Muscle of leg (tissue), 16 donors: ENCODE measurements at places on chromosomes 11 and 22. TPM values are rescaled to one million over a fixed set of nuclear protein-coding genes. Genes with fewer than 3 reads are reported as not detected.

The FOLR2 gene
- 23.7 TPM for polyA plus RNA-seq

The CTSW gene
- 1.3 TPM for polyA plus RNA-seq

- DNase-seq, result no peak
Measured at GRCh38 chr22:50633086-50633485, 5.1 kb upstream of the ARSA start.

DNA sequence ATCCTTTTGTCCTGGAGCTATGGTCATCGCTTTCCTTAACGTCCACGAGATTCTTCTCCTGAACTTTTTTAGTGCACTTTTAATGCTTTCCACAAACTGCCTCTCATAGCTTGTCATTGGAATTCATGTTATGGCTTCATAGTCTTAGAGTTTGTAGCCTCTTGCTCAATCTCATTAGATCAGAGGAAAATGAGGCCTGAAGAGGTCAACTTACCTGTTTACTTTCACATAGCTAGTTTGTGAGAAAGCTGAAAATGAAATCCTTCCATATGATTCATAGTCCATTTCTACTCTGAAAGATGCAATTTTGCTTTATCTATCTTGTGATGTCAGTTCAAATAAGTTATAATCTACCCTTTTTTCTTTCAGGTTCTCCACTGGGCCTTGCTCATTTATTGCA, 1747.2 kb upstream of the RAG2 start:
- DNase-seq, result no peak

DNA sequence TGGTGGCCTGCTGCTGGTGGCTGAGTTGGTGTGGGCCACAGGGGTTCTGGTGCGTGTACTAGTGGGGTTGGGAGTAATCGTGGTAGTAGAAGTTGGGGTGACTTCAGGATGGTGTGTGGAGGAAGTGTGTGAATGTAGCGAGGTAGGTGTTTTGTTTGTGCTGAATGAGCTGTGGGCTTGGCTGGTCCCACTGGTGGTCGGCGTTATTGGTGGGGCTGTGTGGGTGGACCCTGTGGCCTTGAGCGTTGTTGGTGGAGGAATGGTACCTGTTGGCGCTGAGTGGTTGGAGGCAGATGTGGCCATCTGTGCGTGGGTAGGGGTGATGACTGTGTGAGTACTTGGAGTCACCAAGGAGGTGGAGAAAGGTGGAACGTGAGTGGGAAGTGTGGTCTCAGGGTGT, 18.4 kb downstream of the MUC6 start:
- DNase-seq, result no peak

DNA sequence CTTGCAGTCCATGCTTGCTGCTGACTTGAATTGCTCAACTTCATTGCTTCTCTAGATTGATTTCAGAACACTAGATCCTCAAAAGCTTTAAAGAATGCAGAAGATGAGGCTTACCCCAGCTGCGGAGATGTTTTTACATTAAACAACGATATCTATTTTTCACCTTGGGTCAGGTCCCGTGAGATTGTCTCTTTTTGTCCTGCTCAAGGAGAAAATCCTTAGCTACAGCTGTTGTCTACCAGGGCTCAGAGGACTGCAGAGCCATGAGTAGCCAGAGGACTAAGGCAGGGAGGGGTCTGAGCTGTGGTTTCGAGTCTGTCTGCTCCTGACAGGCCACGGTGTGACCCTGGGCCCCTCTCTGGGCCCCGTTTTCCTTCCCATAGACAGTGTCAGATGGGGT, 51.4 kb downstream of the PKNOX2 start:
- peak; percentile 55 for DNase-seq

DNA sequence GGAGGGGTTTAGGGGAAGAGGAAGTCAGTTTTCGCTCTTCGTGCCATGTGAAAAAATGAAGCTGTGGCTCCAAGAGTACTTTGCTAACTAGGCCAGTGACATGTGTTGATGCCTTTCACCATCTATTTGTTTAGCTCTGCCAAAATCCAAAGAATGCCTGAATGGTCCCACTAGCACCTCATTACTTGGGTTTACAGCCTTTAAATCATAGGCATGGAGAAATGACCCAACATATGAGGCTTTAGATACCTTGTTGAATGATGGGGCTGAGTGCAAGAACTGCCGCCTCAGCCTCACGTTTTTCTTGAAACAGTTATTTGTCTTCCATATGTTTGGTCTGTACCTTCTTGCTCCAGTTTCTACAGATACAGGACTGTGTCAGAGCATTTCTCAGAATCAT, 8.3 kb downstream of the RBM4 start:
- no peak for DNase-seq

GRCh38 chr11:75031771-75032549, 43.2 kb downstream of the NEU3 start:
- peak; percentile 43 for DNase-seq

DNA sequence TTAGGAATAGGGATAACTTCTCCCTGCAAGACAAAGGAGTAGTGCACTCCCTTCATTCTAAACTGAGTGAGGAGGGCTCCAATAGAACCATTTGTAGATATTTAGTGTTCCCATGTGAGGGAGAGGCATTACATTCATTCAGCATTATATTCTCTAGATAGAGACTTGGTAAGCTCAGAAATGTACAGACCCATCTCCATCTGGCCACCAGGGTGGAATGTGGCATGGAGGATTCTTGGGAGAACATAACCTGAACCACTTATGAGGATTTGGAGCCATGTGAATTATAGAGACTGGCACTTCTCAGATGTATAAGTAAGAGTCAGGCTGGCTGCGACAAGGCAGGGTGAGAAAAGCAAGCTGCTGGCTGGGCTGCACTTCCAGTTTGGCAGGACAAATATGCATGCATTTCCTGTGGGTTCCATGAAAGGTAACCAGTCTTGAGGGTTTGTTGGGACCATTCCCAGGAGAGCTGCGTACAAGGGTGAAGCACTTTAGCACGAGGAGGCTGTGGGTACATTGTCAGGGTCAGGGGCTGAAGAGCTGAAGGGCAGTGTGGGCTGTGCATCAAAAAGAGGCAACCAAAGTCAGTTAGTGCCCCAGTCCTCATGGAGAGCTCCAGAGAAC, 9.2 kb downstream of the RRP8 start:
- DNase-seq, result no peak
